ENCODE measurements at places on chromosomes 2 and 18.
A peak's percentile ranks its signal among the peaks of the same experiment; 100 is the strongest.

GRCh38 chr2:162090109-162090508 is 16.1 kb upstream of the DPP4 start:
- DNase-seq = no peak

DNA sequence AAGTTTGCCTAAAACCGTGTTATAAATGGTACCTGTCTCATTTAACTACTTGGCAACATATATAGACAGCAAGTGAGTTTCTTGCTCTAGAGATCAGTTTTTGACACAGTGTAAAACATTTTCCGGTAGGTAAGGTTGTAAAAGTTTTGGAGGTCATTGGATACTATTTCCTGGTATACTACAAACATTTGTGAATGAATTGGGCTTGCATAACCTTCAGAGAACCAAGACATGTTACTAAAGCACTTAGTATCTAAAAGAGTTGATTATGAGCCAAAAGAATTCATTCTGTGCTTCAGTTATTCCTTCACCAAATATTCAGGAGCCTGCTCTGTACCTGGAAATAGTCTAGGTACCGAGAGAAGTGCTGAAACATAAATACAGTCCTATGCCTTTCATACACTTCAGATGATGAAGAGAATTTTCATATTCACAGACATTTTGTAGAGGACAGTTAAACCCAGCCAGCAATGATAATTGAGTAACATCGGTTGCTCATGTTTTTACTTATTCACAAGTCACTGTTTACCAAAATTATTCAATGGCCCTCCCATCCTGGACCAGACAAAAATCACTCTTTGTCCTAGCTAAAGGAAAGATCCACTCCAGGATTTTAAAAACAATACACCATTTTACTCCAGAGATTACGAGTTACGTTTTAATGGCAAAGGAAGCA is 319.4 kb upstream of the RBMS1 start:
- no peak for DNase-seq

DNA sequence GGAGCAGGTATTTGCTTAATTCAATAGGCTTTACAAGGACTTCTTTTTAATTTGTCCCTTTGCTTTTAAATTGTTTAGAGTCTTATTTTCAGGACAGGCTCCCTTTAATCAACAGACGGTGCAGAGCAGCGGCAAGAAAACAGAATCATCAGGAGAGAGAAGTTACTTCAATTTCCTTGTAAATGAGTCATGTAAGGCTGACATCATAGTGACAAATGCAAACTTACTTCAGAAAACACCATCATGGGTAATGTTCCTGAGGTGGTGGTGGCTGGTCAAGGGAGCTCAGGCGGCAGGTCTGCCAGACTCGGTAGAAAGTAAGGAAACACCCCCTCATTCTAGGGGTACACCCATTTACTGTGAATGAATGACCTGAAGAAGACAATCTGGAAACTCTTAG is 395.1 kb downstream of the FBXO15 start:
- DNase-seq = no peak

GRCh38 chr2:72579591-72580180 is 246.1 kb downstream of the EXOC6B start:
- DNase-seq = peak; percentile 81

DNA sequence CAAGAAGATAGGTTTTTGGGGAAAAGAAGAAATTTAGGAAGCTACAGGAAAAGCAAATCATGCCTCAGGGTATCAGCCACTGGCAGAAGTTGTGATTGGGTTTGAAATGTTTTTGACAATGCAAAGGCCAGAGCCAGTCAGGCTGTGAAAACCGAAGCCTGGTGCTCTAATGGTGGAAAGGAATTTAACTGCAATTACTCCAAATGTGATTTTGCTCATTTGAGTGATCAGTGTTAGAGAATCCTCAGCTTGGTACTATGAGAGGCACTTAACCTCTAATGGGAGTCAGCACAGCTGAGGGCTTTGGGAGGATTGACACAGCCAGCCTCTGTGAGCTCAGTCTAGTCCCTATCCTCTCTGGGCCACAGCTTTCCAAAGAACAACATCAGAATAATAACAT is 176.5 kb downstream of the LRRTM1 start:
- DNase-seq = peak; percentile 24

DNA sequence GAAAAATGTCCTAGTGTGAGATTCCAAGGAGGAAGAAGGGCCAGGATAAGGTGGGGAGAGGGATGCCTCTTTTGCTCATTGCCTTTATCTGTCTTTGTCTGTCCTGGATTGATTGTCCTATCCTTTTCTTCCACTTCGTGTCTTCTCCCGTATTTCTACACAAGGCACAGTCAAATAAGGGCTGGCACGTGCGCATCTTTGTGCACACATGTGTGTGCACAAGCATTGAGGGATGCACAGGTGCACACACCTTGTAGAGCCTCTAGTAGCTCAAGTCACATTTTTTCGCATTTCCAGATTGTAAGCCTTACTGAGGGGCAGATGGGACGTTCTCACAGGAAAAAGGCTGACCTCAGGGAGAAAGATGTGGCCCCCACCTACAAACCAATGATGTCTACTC is 170.2 kb upstream of the TNP1 start:
- no peak for DNase-seq

DNA sequence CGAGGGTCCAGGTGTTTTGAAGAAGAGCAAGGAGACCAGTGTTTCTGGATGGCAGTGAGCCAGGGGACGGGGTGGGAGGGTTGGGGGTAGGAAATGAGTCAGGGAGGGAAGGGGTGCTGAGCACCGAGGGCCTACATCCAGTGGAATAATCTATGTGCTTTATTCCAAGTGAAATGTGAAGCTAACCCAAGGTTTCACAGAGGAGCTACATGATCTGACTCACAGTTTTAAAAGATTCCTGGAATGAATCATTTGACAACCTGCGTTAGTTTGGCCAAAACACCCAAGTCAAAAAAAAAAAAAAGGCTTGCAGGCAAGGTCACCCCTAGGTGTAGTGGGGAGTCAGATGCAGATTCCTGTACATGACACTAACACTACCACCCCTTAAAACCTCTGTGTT is 419.7 kb upstream of the MEX3C start:
- no peak for DNase-seq

GRCh38 chr18:68803356-68803755 is 5.5 kb downstream of the CCDC102B start:
- no peak for DNase-seq

DNA sequence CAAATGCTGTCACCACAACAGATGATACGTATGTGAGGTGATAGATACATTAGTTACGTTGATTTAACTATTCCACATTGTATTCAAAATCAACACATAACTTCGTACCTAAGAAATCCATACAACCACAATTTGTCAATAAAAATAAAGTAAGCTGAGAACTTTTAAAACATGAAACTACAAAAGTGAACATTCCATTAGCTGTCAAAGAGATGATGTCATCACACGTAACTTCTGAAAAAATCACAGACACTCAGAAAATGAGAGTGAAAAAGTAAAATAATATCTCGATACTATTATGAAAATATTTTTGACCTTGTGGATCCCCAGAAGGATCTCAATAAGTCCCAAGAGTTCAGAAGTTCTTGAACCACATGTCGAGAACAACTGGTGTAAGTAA is 161.6 kb upstream of the GALNT13 start:
- DNase-seq = no peak

DNA sequence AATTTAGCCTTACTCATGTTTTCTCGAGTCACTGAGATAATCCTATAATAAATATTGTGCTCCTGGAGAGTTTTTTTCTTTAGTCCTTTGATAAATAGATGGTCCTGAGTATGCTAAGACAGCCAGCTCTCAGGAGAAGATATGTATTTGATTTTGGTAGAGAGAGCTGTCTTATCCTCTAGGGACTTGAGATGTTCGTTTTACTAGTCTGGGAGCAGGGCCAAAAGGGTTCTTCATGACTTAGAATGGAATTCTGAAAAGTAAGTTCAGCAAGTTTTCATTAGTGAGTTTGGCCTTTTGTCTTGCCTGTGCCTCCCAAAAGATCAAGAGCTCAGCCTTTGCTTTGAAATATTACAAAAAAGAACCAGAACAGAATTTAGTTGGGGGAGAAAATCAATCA is 246.7 kb downstream of the BABAM2 start:
- no peak for DNase-seq

GRCh38 chr18:54184836-54185235 is 39.6 kb downstream of the MBD2 start:
- DNase-seq = no peak

- DNase-seq = no peak
Observed at GRCh38 chr2:189287982-189288521, 108.5 kb upstream of the COL5A2 start.

DNA sequence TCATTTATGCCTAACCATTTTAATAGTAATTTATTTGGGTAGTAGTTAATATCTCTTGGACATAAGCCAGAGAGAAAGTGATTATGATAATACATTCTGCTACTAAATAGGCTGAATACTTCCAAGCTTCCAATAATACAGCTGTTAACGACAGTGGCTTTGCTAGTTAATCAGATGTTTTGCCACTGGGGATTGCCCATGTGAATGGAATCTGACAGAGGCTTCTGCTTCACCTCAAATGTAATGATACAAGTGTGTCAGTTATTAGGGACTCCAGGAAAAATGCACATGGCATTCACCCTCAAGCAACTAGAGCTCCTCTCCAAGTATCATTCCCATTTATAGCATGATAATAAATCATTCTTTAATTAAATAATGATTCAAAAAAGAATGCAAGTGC is 185.0 kb upstream of the TMEFF2 start:
- DNase-seq = no peak

DNA sequence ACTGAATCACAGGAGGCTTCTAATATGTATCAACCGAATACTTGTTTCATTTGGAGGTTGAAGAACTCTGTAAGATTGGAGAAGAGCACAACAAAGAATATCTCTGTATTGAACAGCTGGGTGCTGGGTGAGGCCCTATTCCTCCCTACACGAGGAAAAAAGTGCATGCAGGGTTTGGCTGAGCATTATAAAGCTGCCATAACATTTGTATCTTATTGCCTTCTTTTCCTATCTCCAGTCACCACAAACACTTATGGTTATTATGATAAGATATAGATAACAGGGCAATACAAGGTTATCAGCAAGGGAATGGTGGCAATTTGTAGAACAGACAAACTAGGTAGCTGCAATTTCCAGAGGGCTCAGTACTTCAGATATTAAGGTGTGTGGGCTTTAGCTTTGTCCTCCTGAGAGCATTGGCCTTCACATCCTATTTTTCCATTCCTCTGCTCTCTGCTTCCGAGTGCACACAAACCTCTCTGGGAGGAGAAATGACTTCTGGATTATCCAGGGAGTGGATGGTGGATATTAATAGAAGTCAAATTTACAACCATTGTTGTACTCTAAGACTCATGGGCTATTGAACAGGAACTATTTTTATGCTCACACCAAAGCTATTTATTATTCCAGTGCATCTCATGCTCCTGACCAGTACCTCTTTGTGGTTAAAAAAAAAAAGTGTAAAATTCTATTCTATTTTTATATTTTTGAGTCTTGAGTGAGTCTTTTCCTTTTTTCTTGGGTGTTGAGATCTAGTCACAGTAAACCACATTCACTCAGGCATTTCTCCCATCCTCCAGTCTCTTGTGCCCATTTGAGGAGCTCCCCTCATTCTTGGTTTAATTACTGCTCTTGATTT is 248.4 kb downstream of the ETAA1 start:
- DNase-seq = no peak

- no peak for DNase-seq
Observed at GRCh38 chr2:38806015-38806732, 28.2 kb downstream of the GEMIN6 start.

DNA sequence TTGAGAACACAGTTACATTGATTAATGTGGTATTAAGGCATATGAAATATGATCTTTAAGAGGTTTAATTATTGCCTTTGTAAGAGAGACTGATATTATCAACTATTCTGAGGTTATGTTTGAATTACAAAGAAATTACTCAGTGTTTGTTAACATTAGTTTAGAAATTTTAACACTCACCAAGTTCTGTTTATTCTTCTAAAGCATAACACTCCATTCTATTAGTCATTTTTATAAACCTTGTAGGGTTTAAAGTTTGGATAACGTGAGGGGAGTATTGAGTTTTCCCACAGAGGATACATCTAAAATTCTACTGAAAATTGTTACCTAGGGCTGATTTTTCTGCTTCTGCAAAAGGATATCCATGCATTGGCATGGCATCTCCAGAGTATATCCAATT is 7.7 kb downstream of the CCDC178 start:
- no peak for DNase-seq

DNA sequence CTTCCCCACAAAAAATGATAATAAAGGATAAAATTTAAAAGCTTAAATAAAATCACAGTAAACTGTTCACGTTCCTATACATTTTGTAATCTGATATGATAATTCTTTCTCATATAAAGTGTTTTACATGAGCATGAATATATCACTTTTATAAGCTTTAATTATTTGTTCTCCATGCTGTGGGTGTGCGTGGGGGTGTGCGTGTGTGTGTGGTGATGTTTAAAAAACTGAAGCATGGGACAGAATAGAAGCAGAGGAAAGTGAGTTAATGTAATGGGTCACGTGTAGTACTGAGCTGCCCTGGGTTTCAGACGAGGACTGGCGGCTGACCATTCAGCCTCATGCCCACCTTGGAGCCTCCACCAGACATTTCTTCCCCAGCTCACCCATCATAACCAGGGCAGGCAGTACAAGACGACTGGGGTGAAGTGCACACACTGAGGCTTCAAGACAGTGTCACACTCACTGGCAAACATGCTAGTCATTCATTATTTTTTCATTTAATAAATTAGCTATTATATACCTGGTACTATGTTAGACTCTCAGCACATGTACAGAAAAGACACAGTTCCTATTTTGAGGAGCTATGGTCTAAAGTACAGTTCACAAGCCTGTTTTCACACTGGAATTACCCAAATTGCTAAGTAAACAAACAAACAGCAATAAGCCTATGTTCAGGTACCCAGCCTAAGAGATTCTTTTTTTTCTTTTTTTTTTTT is 97.2 kb upstream of the LPIN2 start:
- DNase-seq = no peak

- peak; percentile 67 for DNase-seq
Observed at GRCh38 chr2:10185046-10185445, 62.5 kb downstream of the RRM2 start.

- DNase-seq = no peak
Observed at GRCh38 chr2:218733171-218734021, 22.8 kb downstream of the TTLL4 start.

DNA sequence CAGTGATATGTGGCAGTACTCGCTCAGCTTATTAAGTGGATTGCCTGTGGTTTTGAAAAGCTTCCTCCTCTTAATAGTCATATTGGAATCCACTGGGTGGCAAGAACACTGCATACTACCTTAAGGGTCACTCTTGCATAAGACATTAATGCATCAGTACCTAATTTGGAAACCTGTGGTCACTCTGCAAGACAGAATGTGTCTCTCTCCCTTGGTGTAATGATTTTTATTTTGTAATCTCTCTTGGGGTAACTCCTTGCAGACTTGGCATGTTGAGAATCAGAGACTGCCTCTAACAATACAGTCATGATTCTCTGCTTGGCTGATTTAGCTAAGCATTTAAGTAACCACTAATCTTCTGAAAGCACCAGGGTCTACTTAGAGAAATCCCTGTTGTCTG is 33.0 kb upstream of the IER3IP1 start:
- no peak for DNase-seq

DNA sequence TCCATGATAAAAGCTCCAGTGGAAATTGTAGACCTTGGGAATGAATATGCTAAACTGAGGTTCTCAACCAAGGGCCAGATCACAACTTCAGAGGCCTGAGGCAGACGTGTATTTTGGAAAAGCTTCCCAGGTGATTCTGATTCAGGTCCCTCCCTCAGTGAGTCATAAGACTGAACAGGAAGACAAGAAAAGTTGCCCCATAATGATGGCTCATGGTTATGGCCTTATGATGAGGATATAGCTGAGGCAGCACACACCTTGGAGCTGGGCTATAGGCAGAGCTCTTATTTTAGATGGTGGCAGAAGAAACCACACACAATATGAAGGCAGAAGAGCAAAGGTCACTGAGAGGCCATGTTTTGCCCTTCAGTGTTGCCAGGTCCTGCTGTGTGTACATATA is 9.6 kb downstream of the ANTXR1 start:
- DNase-seq = no peak

Data from NCI-H1694 treated with DMSO at 0.1 percent for 48 hours (cell line).